ENCODE measurements at places on chromosomes 5 and 9.

DNA sequence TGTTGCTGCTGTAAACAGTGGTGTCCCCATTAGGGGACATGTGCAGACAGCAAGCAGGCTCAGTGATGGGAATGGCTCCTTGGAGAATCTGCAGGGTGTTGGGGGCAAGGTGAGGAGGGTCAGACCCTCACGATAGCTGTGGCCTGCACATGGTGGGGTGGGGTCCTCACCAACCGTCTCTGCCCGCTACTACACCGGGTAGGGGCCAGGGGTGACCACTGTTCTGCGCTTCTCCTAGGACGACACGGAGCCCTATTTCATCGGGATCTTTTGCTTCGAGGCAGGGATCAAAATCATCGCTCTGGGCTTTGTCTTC is 4.9 kb downstream of the CACNA1B start:
- DNase-seq: no peak

- no peak for DNase-seq
Observed at GRCh38 chr5:33891446-33891787, 373 bp downstream of the ADAMTS12 start.

GRCh38 chr5:129904102-129904666 is at the start of gene CHSY3:
Gene CHSY3, plus strand, starts transcription at chr5:129904465.
- DNase-seq: peak; percentile 67

GRCh38 chr5:443239-444151 is 519 bp downstream of the EXOC3 start:
- DNase-seq: no peak

DNA sequence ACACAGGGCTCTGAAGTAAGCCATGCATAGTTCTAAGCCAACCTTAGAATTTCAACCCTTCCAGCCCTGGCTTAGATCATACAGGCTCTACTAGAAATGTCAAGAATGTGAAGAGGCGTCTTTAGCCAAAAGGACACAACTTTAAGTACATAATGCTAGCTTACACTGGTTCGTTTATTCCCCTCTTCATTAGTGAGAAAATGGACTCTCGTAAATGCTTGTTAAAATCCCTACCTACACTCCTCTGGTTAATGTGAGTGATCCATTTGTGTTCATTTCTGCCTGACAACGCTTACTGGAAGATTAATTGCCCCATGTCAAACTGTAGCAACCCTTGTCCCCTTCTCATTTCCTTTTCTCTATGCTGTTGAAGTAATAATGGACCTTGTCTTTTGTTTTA is 149.3 kb upstream of the POU5F2 start:
- no peak for DNase-seq

- DNase-seq: no peak
Observed at GRCh38 chr5:173010547-173011464, 27.2 kb downstream of the ATP6V0E1 start.

GRCh38 chr5:170599756-170600155 is 95.9 kb downstream of the KCNIP1 start:
- no peak for DNase-seq

DNA sequence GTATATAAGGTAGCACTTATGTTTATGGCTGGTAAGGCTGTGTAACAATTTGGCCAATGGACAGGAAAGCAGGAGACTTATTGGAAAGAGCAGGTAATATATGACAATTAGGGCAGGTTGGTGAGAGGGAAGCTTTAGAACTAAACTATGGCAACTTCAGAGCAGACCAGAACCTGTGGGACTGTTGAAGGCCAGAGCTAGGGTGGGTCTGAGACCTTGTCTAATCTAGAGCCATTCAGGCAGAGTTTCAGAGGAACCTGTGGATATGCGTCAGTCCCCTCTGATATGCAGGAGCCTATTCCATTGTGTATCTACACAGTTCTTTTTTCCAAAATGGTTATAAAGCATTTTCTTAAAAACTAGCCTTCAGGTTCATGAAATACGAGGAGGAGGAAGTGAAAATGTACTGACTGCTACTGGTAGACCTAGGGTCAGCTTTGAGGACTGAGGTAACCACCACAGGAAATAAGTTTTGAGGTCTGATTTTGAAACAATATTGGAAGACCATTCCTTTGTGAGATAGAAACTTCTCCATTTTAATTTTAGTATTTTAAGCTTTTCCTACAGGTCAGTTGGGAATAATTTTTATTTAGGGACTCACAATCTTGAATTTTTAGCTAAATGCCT is 37.6 kb downstream of the ELL2 start:
- no peak for DNase-seq

DNA sequence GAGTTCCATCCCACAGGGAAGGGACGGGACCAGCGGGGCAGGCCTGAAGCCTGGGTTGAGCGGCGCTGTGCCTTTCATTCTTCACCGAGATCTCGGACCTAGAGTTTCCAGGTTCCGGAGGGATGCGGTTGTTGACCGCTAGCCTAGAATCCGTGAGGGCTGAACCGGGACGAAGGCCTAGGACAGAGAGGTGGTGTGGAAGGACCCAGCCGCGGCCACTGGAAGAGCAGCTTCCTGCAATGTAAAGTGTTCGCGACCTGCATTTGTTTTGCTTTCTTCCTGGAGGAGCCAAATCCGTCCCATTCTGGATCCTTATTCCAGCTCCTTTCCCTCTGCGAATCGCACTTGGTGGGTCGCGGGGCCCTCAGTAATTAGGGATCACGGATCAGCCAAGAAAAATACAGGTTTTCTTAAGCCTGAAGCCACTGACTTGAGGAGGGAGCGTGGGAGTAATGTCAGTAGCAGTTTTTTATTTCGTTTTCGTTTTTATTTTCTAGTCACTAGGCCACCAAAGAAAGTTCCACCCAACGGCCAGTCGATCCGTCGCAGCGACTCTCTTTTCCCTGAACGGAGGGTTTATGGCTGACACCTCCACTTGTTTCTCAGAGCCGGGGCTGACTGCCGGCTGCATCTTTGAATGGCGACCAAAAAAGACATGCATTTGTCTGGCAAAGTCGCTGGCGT is 48.6 kb downstream of the ANXA2R start:
- no peak for DNase-seq

DNA sequence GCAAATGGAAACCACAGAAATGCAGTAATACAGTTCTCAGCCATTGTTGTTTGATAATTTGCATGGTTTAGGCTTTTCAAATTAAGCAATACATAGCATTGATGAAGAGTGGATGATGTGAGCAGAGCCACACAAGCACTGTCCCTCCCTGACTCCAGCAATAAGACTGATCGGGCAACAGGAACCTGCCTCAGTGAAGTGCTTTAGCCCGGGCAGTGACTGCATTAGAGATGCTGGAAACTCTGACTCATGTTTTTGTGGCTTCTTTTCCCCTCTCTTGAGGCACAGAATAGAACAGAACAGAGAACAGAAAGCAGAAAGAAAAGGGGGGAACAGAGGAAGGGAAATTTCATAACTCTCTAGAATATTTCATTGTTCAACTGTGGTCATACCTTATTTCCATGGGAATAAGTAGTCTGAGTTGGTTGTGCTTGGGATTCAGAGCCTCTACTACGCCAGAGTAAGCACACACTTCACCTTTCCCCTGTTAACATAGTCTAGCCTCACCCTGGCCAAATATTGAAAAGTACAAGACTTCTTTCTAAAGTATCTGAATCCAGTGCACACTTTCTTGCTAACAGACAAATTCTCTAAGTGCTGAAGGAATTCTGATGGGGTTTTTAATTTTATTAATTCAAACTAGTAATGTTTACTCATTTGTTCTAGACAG is 164.8 kb upstream of the VCAN start:
- DNase-seq: no peak

- DNase-seq: no peak
Observed at GRCh38 chr5:130541617-130542221, 623.3 kb downstream of the HINT1 start.

- no peak for DNase-seq
Observed at GRCh38 chr5:176155922-176156359, 82.3 kb upstream of the SIMC1 start.

- DNase-seq: no peak
Observed at GRCh38 chr9:112858625-112859147, 32.0 kb downstream of the SLC46A2 start.

- DNase-seq: no peak
Observed at GRCh38 chr5:125974679-125975078, 448.5 kb upstream of the GRAMD2B start.

DNA sequence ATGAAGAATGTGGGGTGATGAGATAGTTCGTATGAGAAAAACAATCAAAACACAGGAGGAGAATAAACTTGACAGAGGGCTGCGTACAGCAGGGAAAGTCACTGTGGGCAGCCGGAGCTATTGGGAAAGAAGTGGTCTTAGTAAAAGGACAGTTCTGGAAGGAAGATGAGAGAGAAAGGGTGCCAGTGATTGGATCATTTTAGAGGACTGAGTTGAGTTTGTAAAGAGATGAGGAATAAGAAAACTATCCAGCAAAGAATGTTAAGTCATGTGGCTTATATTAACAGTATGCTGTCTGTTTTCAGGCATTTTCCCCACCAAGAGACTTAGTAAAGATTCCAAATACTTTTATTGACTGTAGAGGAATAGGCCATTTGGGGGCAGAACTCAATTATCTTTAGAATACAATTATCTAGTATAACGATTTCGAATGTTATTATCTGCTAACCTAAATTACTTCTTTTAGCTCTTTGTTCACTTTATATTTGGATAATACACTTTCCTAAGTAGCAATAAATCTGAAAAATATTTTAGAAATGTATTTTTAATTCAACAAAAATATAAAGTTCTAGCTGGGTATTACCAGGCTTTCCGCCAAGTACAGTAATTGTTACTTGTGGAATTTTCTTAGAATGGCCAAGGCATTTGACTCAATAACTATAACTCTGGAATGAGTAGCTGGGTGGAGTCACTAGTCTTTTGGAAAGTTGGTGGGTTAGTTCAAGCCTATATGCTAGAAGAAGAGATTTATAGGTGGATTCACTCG is 15.5 kb upstream of the LOX start:
- no peak for DNase-seq

DNA sequence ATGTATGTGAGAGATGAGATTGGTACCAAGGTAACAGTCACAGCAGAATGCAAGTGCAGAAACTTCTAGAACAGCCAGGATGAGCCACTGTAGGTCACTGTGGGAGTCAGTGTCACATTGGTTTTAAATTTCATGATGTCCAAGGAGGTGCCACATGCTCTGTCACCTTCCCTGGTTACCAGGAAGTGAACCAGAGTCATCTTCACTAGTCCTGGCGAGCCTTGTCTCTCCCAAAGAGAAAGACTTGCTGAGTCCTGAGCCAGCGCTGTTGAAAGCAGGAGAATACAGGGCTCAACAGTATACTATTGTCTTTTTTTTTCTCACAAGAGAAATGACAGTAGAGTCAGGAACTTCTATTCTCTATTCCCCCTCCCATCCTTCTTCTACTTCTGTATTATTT is 615.5 kb downstream of the RAB3C start:
- no peak for DNase-seq
